Regular cardiac myocyte (primary cell): ENCODE measurements at places on chromosomes 1 and 21. TPM values are rescaled to one million over a fixed set of nuclear protein-coding genes. Genes with fewer than 3 reads are reported as not detected.

Gene SLAMF9
- 0.28 TPM in 1 of 2 replicates, not detected in the other for total RNA-seq

Gene F13B
- total RNA-seq, result under 0.01 TPM in 1 of 2 replicates, not detected in the other

Gene ZSCAN20
- total RNA-seq, result 10.9 and 12.7 TPM in 2 replicates

Gene MAP3K7CL
- 41.8 and 65.4 TPM in 2 replicates for total RNA-seq

Gene PADI1
- total RNA-seq, result under 0.01 and 0.28 TPM in 2 replicates

Gene LAMC2
- total RNA-seq, result 2.8 and 4.0 TPM in 2 replicates

Gene OR11L1
- total RNA-seq, result not detected in 2 replicates

Gene HSF2BP
- 0.96 and 2.5 TPM in 2 replicates for total RNA-seq

Gene OR2L3
- not detected in 2 replicates for total RNA-seq

Gene RNF2
- 22.8 and 25.1 TPM in 2 replicates for total RNA-seq
